ENCODE measurements at places on chromosomes 3 and 15.

DNA sequence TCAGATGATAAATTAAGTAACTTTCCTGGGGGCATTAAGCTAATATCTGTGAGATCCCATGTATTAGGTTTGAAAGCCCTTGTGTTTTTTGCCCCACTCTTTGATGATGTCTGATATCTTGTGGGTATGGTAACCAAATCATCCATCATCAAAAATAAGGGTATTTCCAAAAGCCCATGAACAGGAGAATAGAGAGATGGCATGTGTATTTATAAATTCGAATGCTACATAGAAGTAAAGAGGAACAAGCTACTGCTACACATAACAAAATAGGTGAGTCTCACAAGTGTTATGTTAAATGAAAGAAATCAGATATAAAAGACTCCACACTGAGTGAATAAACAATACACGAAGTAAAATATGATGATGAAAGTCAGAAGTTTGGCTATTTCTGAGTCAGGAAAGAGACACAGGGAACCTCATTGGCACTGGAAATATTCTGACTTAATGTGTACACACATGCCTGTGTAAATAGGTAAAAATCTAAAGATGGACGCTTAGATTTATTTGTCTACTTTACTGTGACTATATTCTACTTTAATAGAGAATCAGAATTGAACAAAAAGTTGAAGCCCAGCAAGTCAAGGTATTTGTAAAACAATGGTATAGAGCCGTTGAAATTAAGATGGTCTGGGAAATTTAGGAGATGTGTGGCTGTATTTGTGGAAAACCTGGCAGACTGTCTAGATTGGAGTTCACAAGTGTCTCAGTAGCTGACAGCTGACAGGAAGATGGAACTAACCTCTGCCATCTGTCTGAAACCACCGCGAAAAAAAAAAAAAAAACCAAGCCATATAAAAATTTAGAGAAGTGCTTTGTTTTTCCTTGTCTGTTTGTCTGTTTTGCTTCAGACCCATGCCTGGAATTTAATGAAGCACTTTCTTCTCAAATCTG lies 111.0 kb upstream of the TGFBR2 start:
- DNase-seq, result no peak

DNA sequence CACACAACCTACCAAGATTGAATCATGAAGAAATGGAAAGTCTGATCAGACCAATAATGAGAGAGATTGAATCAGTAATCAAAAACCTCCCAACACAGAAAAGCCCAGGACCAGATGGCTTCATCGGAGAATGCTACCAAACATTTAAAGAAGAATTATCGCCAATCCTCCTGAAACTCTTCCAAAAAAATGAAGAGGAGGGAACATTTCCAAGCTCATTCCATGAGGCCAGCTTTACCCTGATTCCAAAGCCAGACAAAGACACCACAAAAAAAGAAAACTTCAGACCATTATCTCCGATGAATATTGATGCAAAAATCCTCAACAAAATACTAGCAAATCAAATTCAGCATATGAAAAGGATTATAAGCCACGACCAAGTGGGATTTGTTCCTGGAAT lies 94.1 kb downstream of the SENP2 start:
- no peak for DNase-seq

- no peak for DNase-seq
These were observed 27.0 kb upstream of the KCTD6 start for GRCh38 chr3:58464866-58465265.

DNA sequence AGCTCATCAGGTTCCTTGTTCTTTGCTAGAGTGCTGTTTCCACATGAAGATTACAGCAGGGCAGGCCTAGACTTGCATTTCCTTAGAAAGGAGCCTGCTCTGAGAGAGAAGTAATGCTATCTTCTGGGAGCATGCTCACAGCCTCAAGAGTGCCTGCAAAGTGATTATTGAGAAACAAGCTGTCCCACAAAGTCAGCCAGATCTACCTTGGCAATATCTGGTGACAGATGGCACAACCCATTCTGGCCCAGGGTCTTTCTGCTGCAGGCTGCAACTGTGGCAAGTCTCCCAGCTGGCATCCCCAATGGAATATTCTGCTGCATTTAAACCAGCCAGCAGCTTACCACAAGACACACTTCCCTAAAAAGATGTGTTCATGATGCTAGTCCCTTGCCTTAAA lies 29.3 kb downstream of the MTMR10 start:
- no peak for DNase-seq

DNA sequence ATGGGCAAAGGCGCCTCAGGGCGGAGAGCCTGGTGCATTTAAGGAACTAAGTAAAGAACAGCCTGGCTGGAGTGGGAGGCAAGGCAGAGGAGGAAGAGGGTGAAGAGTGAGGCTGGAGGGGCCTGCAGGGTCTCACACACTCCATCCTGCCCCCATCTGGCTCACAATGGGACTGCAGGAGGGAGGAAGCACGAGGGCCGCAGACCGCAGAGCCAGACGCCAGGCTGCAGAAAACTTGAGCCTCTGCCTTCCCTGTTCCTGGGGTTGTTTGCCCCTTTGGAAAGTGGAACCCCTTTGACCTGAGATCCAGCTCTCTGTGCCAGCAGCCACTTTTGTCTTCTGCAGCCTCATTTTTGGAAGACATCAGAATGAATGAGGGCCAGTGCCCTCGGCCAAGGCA lies 138.0 kb downstream of the SRGAP3 start:
- DNase-seq, result no peak

DNA sequence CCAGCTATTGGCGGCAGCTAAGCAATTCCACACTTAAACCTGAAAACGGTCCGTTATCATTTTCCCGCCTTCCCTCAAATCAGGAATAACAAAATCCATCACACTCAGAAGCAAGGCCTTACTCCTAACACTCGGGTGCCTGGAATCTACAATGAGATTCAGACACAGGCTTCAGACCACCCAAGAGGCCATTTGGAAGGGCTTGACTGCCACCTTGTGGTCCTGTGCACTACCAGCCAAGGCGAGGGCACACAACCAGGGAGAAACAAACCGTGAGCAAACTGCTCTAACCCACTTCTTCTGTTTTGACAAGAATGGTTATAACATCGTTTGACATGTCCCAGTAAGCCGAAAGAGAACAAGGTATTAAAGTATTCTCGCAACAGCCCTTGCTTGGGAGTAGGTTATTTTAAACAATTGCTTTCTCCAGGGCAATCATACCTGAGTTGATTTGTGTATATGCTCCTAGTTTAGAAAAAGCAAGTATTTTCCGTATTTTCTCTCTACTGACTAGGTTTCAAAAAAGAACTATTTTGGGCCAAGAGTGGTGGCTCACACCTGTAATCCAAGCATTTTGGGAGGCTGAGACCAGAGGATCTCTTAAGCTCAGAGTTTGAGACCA lies 40.1 kb upstream of the TAFA4 start:
- DNase-seq, result peak; percentile 12

- DNase-seq, result peak; percentile 74
These were observed 1.9 kb upstream of the NLGN1 start for GRCh38 chr3:173395412-173396181.

GRCh38 chr15:25022233-25022632 lies 67.4 kb downstream of the SNRPN start:
- DNase-seq, result no peak

- DNase-seq, result no peak
These were observed 5.2 kb upstream of the MANF start for GRCh38 chr3:51379746-51380455.

- peak; percentile 9 for DNase-seq
These were observed 9.4 kb upstream of the CMSS1 start for GRCh38 chr3:99808163-99808794.

DNA sequence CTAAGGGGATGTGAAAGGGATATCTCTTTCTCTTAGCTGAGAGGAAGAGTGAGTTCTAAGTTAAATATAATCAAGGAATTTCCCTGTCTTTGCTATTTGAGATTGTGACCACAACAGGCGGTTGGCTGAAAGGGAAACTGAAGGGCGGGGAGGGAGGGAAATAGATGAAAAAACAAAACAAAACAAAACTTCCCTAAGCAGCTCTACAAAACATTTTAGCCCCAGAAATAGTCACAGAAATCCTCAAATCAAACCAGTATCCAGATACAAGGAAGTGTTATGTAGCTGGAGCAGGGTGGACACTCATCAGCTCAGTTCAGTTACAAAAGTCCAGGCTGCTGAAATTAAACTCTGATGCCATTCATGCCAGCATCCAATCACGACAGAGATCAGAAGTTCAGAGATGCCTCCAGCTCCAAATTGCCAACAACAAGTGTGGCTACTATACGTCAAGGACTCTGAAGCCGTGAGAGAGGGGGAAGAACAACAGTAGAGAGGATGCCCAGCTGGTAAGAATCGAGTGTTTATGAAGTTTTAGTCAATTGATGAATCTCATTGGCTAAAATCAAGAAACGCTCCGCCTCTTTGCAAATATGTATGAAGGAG lies 319 bp upstream of the TP63 start:
- DNase-seq, result no peak

DNA sequence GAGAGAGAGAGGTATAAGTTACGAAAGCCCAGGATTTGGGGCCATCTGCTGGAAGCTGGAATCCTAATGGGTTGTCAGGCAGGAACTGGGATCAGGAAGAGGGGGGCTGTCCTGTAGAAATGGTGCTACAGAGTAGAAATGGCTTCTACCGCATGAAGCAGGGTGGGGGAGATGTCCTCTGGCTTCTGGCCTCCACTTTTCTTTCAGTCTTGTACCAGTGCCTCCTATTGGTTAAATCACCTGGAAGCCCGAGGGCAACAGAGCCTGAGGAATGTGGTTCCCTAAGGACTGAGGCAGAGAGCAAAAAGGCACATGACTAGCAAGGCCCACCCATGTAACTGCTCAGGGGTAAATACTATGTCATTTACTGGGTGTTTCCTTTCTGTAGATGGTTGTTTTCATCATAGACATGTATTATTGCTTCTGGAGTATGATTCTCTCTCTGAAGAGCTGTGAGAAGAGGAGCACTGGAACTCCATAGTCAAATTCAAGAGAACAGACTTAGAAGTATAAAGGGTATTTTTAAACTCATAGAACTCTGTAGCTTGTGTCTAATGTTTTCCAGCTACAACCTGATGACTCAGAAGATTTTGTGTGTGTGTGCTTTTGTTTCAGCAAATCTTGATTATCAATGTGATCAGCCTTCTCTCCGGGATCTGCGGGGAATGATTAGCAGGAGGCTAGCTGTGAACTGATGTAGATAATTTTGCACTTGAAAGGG lies 20.2 kb upstream of the MITF start:
- DNase-seq, result no peak

DNA sequence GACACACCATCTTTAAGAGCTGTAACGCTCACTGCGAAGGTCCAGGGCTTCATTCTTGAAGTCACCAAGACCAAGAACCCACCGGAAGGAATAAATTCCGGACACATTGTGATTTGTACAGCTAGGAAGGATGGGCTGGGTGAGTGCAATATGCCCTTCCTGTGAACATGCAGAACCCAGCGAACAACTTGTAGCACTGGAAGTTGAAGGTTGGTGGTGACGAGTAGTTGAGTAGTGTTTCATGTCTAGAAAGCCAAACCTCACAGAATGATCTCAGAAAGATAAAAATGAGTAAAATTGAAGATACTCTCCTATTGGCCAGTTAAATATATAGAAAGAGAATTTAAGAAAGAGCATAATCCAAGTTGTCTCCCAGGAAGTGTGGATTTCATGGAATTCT lies 462.2 kb upstream of the CFAP20DC start:
- DNase-seq, result no peak

DNA sequence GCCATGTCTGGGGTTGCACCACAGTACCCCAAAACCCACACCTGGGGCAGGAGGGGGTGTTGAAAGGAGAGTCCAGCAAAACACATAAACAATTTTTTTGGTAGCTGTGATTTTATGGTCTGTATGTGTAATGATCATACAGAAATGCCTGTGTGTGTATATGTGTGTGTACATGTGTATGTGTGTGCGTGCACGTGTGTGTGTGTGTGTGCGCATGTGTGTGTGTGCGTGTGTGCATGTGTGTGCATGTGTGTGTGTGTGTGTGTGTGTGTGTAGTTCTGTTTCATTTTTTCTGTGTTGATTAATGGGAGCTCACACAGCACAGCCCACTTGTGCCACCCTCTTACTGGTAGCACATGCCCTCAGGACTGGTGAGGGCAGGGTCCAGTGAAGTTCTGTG lies 96.3 kb upstream of the OXTR start:
- no peak for DNase-seq

DNA sequence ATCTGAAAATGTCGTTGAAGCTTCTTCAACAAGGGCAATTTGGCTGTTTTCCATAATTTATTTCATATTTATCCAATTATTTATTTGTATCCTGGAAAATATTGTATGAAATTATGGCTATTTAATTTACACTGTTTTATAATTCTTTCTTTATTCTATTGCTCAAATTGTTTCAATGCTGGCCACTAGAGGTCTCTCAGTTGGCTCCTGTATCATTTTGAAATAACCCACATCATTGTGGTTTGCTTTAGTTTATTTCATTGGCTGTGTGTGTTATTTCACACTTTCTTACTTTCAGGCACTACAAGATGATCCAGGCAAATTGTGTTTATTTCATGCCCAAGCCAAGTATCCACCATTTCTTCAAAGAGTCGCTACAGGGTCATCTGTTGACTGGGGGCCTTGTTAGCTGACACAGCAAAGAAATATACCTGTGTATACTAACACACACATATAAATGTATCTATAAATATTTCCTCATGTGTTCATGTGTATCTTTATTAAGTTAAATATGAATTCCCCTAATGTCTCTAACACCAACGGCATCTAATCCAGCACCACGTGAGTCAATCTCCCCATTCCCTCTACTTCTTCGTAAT lies 86.2 kb downstream of the NPAP1 start:
- DNase-seq, result no peak

DNA sequence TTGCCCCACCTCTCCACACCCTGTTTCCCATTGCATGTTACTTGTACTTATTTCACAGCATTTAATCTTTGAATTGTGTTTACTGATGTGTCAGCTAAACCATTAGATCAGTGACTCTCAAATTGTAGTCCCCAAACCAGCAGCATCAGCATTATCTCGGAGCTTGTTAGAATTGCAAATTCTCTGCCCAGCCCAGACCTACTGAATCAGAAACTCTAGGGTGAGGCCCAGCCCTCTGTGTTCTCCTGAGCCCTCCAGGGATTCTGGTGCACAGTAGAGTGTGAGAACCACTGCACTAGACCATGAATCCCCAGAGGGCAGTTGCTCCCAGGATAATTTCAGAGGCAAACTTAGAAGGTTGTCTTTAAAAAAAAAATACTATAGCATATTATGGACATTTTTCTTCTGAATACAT lies 13.0 kb downstream of the PLD1 start:
- no peak for DNase-seq

GRCh38 chr3:152524198-152525140 lies 255.7 kb downstream of the MBNL1 start:
- DNase-seq, result peak; percentile 20

- no peak for DNase-seq
These were observed 39.3 kb downstream of the RFTN1 start for GRCh38 chr3:16474216-16474615.

DNA sequence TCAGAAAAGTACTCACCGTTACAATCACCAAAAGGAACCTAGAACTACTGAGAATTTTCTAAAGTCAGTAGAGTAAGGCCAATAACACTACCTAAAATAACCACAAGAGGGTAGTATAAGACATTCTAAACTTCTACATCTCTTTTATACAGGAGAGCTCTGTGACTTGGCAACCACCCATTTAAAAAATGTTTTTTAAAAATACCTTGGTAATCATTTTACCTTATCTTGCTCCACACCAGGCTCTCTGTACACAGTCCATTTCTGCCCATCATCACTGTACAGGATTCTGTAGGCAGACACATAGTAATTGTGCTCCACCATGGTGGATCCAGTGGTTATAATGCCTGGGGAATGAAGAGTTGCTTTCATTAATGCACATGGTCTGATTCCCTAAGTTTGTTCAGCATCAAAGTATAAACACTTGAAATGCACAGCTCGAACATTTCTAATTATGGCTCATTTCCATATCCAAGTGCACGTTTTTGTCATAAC lies 54.5 kb downstream of the ST3GAL6 start:
- DNase-seq, result peak; percentile 24

- no peak for DNase-seq
These were observed 45.3 kb downstream of the ANXA2 start for GRCh38 chr15:60352525-60352924.
